Hematopoietic multipotent progenitor cell treated with erythropoietin and hydrocortisone succinate and interleukin-3 and kit ligand, for 15 days (in vitro differentiated cells): ENCODE measurements at places on chromosomes 11 and 22.

- DNase-seq, result no peak
These were observed 12.7 kb downstream of the MYO18B start for GRCh38 chr22:25754527-25755202.

DNA sequence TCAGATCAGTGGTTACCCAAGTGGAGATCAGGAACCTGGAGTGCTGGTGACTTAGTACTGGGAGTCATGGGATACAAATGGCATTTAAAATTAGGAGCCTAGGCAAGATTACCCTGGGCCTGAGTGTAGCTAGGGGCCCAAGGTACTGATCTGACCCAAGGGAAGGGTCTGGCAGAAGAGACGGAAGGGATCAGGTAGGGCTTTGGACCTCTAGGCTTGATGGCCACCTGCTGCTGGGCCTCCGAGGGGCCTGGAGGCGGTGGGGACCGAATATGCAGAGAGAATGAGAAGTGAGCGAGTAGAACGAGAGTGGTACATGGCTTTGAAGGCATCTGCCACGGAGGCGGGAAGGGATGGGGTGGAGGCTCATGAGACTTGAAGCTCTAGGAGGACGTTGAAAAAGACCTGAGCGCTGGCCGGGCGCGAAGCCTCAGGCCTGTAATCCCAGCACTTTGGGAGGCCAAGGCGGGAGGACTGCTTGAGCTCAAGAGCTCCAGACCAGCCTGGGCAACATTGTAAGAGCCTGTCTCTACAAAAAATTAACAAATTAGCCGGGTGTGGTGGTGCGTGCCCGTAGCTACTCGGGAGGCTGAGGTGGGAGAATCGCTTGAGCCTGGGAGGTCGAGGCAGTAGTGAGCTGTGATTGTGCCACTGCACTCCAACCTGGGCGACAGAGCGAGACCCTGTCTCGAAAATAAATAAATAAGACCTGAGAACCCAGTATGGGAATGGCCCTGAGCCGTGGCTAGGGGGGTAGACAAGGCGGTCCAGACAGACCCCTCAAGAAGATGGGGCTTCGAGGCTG is 563 bp upstream of the PPIL2 start:
- DNase-seq, result no peak

DNA sequence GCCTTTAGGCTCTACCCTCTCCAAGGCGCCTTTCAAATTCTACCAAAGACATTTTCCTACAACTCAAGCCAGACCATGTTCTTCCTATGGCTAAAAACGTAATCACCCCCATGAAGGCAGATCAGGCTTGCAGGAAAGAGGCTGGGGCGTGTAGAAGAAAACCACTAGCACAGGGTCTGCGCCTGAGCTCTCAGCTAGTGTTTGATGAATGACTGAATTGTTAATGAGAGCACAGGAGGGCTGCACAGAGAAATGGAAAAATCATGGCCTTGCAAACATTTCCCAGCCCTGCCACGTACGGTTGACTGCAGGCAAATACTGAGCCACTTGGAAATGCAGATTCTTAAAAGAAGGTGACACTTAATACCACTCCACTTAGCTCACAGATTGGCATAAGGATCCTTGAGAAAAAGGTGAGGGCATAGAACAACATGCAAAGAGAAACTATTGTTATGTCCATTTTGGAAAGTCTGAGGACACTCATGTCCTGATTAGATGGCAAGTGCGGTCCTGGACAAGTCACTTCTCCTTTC is 148.6 kb downstream of the NXPE2 start:
- no peak for DNase-seq

GRCh38 chr11:44530413-44531115 is 34.9 kb upstream of the CD82 start:
- peak; percentile 96 for DNase-seq

GRCh38 chr11:77146261-77147035 is 18.4 kb downstream of the MYO7A start:
- DNase-seq, result no peak

- no peak for DNase-seq
These were observed 112.3 kb downstream of the ADAMTS15 start for GRCh38 chr11:130560781-130561109.

GRCh38 chr22:20531404-20532201 is 24.2 kb downstream of the MED15 start:
- DNase-seq, result no peak

GRCh38 chr11:131095511-131096185 is 179.4 kb upstream of the SNX19 start:
- DNase-seq, result no peak

- no peak for DNase-seq
These were observed 3.0 kb downstream of the TTC12 start for GRCh38 chr11:113317339-113317738.

DNA sequence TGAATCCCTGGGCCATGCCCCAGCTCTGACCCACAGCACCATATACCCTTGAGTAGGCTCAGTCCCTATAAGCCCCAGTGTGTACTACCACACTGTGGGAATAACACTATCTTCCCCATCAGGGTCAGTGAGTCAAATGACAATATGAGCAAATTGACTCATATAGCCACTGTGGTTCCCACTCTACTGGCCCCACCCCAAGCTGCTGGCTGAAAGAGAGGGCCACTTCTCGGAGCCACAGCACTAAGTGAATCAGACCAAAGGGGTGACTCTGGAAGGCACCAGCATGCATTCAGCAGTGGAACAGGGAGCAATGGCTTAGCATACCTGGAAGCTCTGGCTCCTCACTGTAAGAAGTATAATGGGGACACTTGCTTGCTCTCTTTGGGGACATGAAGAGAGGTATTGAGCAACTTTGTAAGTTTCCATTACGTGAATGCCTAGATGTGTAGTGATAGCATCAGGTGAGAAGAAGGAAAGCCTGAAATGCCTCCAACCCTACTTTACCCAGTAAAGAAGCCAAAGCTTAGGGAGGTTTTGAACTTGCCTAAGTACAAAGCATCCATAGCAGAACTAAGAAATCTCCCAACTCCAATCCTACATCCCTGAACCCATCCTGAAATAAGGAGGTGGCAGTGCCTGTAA is 13.5 kb downstream of the CD59 start:
- DNase-seq, result no peak

DNA sequence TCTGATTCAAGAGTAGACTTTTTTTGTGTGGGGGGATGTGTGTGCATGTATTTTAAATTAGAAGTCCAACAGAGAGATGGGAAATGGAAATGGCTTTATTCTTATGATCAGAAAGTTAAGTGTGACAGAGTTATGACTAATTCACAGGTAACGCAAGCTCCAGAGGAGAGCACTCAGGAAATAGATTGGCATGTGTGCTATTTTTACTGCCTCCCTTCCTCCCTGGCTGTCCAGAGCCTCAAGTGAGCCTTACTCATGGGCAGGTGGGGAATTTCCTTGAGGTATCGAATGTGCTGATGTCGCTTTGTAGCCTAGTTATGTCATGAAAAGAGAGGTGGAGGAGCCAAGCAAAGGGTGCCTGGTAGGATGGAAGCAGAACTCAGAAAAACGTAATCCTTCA is 70.3 kb upstream of the BDNF start:
- no peak for DNase-seq

- DNase-seq, result no peak
These were observed 1053.3 kb downstream of the DLG2 start for GRCh38 chr11:84573868-84574267.

DNA sequence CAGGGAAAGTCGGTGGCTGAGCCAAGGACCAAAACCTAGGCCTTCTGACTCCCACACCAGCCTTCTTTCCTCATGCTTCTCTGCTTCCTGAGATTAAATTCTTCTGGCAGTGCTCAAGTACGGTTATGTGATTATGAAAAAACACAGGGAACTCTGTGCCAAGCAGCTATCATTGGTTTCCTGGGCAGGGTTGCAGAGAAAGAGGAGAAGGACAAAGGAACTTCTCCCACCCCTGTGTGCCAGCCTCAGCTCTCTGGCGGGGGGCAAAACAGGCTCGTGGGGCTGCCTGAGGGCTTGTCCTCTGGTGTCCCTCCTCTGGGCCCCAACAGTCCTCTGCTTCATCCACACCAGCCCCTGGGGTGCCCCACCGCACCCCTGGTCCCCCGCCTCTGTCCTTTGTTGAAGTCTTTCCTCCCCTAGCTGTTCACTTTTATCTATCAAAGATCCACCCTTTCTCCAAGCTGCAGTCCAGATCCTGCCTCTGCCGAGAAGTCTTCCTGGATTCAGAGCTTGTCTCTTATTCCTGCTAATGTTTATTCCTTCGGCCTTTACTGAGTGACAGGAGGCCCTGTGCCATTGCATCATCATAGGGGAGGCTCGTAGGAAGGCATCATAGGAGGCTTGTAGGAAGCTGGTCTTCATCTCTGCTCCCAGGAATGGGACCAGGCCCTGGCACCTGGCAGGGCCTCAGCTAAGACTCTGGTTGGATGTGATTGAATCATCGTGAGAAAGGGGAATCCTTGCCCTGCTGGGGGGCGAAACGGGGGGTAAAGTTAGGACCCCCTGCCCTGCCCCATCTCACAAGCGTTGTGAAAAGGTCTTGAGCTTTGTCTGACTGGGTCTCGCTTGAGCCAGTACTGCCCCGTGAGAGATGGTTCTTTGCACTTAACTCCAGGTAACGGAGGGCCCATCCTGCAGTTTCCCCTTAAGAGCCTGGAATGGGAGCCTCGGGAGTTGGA is 11.5 kb upstream of the FTH1 start:
- no peak for DNase-seq

- peak; percentile 73 for DNase-seq
These were observed 9.9 kb downstream of the NARS2 start for GRCh38 chr11:78564490-78565467.

GRCh38 chr11:94823102-94823732 is 55.1 kb downstream of the AMOTL1 start:
- no peak for DNase-seq

DNA sequence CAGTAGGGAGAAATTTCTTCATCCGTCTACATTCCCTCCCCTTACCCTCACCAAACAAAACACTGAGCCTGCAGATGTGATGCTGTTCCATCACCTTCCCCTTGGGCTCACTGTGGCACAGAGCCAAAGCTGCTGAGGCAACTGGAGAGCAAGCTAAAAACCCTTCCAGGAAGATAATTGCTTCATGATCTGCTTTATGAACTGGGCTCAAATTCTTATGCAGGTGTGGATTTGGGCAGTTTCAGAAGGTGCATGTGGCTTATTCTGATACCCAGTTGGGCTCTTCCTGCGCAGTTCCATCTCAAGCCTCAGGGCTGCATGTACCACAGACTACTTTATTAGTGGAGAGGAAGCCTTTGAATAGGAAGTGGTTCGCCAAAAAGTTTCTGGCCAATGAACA is 58.3 kb downstream of the AAMDC start:
- no peak for DNase-seq

DNA sequence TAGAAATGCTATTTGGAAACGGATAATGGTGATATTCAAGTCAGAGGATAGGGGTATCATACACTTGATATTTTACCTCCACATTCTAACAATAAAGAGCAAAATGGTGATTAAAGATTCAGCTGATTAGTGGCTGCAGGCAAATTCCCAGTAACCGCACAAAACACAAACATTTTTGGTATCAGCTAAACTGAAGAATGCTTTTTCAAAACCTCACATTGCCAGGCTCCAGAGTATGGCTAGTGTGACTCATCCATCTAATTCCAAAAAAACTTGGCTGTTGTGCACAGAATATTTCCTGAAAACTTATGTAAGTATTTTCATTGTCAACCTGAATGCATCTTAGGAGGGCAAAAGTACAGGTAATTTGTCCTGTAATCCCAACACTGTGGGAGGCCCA is 10.9 kb downstream of the SRPRA start:
- no peak for DNase-seq

DNA sequence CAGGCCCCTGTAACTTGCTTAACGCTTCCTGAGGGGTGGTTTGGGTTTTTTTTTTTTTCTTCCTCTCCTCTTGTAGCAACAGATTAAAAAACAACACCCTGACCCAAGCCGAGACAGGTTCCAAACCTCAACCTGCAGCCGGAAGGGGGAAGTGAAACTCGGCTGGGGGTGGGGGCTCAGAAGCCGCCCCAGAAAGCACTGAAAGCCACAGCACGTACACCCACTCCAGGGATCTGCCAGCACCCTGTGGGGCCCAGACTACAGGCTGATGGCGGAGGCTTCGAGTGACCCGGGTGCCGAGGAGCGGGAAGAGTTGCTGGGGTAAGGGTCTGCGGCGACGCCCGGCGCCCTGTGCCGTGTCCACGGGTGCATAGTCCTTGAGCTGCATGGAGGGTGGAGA is at the start of gene LSP1:
Gene LSP1, plus strand, starts transcription at position 208 of the 400 bp plus-strand sequence. Its CDS starts 61 bp downstream, at position 269.
- DNase-seq, result no peak

DNA sequence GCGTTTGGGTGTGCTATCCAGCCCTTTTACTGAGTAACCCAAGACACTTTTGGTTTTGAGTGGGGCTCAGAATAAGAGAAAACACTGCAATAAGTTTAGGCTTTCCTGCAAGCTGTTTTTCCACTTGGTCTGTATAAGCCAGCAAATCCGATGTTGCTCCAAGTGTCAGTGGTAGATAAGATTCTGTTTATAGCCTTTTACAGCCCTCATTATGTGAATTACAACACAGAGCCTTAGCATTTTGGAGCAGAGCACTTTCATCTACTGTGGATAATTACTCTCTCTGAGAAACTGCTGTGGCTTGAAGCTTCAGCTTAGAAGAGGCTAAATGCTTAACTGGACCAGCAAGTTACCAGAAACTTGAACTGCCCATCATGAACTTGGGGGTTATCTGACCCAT is 601.1 kb downstream of the JRKL start:
- DNase-seq, result no peak

DNA sequence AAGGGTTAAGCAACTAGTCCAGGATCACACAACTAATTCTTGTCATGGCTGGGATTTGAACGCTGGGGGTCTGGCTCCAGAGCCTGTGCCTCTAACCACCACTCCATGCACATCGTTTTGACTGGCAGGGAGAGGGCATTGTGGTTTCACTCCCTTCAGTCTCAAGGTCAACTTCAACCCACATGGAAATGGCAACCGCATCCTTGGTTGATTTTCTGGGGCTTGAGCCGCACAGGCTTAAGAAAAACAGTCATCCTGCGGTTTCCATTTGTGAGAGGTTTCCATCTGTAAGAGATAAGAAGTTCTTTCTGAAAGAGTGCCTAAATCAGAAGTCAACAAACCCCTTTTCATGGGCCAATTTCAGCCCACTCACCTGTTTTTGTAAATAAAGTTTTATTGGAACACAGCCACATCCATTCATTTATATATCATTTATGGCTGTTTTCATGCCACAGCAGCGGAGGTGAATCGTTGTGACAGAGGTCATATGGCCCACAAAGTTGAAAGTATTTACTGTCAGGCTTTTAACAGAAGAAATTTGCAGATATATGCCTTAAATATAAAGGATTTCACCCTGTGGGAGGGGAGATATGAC is 65.7 kb downstream of the SGSM1 start:
- DNase-seq, result no peak
